ENCODE measurements at places on chromosomes 1 and 21. TPM values are rescaled to one million over a fixed set of nuclear protein-coding genes. Genes with fewer than 3 reads are reported as not detected.

SDE2 gene
- polyA plus RNA-seq: 20.7 TPM

MSH4 gene
- polyA plus RNA-seq: 0.27 TPM

PLXNA2 gene
- polyA plus RNA-seq: 2.8 TPM

BSND gene
- not detected for polyA plus RNA-seq

SRM gene
- 243 TPM for polyA plus RNA-seq

ADAMTS1 gene
- polyA plus RNA-seq: 29.6 TPM

LIN28A gene
- not detected for polyA plus RNA-seq

DNA sequence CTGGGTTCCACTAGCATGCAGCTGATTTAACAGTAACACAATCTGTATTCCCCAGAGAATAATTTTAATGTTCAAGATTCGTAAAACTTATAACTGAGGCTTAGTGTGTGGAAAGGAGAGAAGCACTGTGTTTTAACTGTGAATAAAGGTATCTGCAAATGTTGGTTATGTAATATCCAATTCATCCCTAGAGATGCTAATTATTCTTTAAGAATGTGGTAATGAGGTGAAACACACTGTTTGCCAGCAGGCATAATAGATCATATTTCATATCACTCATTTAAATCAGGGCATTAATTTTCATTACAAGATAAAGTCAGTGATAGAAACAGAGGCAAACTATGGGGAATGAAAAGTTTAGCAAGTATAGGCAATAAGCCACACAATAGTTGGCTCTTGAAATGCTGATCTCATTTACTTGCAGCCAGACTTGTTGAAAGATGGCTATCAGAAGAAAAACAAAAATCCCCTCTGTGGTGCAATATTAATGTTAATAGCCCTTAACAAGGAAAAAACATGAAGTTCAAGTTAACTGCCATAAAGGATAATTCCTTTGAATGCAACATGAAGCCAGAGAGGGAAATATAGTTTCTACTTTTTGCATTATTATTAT is 33.4 kb downstream of the HMCN1 start:
- DNase-seq: no peak

GRCh38 chr1:221294242-221294641 is 415.0 kb downstream of the HLX start:
- DNase-seq: no peak

GRCh38 chr1:2446394-2446793 is 29.7 kb upstream of the PLCH2 start:
- no peak for DNase-seq

- no peak for DNase-seq
These were observed 1.5 kb downstream of the SHISA4 start for GRCh38 chr1:201890223-201890622.

- no peak for DNase-seq
These were observed 17.8 kb upstream of the TTC4 start for GRCh38 chr1:54697896-54698295.
